ENCODE measurements at places on chromosomes 1 and 21.
A peak's percentile ranks its signal among the peaks of the same experiment; 100 is the strongest.

DNA sequence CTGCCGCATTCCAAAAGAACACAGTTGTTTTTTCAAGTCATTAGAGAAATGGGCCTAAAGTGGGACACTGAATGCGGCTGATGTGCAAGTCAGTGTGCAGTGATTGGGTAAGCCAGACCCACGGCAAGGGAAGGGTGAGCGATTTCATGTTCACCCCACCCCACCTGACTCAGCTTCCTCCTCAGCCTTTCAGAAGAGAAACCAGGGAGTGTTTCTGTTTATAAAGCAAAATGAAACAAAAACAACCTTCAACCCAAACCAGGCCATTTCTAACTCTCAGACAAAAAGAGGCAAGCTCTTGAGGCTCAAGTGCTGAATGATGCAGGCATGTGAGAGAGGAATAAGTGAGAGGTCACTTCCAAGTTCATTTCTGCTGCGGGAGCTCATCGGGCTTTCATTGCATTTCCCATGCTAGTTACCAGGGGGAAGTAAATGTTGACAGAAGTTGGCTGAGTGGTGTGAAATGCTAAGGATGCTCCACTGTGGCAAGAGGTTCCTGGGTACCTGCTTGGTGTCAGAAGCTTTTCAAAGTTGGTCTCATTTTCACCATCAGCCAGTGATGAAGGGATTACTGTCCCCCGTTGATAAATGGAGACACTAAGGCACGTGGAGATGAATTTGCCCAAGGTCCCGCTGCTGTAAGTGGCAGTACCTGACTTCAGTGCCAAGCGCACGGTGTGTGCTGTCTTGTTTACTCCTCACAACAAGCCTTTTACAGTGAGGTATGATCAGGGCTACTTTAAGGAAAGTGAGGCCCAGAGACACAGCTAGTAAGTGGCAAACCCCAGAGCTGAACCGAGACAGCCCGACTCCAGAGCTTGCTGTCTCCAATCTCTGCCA, 29.1 kb downstream of the STPG1 start:
- DNase-seq = no peak

DNA sequence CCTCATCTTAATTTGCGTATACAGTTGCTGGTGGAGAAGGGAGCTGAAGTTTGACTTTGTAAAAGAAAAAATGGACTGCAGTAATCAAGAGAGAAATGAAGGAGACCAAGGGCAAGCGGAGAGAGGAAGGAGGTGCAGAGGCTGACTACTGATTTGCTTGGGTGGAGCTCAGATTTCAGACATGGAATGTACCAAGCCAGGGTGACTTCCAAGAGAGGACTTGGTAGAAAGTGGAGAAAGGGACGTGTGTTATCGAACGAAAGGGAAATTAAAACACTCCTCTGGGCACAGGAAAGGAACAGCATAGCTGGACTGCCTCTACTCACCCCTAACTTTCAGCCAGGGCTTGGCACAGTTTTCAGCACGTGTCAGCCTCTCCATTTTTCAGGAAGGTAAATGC, 15.1 kb upstream of the HEATR1 start:
- DNase-seq = no peak

DNA sequence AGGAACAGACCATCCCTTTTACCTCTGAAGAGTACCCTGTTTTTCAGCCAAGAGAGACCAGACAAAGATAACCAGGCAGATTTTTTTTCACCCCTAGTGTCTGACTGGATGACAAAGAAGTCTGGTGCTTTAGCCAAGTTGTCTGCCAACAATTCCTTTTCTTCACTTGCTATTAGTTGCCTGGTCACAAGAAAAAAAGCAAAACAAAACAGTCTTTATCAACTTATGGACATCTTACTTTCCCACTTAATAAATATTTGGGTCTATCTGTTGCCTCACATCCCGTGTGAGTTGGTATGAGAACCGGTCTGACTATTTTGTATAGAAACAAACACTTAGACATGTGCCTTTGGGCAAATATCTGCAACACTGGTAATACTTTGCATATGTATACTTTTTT, 662.9 kb downstream of the PLPP3 start:
- no peak for DNase-seq

- peak; percentile 93 for DNase-seq
Observed at GRCh38 chr1:81800695-81801650, at the start of gene ADGRL2. TSS of gene ADGRL2 (plus strand) at chr1:81800934. CDS start at chr1:81836985, 36,051 bp downstream.

DNA sequence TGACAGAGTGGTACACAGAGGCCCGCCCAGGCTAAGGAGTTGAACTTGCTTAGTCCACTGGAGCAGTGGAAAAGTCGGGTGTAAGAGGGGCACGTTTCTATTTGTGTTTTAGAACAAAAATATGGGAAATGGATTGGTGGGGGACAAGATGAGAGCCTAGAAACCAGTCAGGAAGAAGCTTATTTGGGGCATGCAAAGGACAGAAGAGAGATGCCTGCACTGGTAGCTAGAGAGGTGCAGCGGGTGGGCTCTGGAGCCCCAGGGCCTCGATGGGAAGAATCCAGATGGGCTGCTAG, 1.2 kb upstream of the LIN9 start:
- DNase-seq = no peak

GRCh38 chr1:171188388-171189266, 3.5 kb downstream of the FMO2 start:
- peak; percentile 47 for DNase-seq

DNA sequence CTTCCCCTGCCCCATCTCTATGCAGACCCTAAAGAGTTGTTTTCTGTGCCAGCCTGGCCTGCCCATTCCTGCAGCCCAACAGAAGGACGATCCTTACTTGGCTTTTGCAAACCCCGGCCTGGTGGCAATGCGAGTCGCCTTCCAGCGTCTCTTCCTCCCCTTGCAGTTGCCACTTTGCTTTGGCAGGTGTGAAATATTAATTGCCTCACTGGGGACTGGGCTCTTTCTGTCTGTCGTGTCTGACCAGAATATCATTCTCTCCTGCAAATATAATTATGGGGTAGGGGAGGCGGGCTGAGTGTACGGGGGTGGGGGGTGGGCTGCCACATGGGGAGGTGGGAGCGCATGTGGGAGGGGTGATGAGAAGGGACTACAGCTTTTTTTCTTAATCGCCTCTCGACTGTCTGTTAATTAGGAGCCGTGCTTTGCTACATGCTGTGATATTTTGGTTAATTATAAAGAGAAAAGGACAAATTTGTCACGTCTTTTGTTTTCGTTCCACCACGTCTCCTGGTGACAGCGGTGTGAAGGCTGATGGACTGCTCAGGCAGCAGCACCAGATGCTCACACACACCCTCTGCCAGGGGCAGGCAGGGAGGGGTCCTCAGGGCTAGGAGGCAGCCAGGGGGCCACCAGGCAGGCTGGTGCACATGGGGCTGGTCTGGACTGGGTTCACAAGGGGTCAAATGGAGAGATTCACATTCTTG, 80.1 kb upstream of the CD34 start:
- no peak for DNase-seq

DNA sequence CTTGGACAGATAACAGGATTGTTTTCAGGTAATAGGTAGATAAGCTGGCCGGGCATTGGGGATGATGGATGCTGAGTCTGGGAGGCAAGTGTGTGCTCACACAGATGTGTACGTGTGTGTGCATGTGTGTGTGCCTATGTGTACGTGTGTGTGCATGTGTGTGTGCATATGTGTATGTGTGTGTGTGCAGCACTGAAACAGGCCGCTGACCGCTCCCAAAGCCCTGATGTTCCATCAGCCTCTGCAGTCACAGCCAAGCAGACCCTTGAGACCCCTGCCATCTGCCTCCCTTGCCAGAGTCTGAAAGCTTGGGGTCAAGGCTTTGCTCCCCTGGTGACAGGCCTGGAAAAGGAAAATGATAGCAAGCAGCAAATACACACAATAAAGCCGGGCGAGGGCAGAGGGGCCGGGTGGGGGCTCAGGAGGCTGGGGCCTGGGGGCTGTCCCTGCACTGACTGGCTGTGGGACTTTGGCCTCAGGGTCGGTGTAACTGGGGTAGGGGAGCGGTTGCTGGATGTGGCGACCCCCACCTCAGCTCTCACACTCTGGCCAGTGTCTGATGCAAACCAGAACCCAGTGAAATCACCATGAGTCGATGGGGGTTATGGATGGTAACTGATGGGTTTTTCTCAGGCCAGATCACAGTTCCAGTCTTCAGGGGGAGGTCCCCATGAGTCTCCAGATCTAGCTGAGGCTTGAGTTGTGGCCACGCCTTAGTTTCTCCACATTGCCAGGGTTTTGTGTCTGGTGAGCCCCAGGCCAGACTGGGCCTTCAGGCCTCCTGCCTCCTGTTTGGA, 9.2 kb upstream of the TNFRSF8 start:
- no peak for DNase-seq

DNA sequence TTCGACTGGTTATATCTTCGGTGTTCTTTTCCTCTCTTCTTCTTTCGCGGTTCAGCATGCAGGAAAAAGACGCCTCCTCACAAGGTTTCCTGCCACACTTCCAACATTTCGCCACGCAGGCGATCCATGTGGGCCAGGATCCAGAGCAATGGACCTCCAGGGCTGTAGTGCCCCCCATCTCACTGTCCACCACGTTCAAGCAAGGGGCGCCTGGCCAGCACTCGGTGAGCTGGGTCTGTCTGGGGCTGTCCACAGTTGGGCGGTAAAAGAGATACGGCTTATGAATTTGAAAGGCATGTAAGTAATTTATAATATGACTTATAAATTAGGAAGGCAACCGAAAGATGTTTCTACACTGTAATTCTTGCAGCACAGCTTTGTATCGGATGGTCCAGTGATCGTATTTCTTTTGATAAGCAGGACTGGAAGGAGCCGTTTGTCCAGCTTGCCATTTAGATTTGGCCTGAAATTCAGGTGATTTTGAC, 334 bp downstream of the CTH start:
- no peak for DNase-seq

DNA sequence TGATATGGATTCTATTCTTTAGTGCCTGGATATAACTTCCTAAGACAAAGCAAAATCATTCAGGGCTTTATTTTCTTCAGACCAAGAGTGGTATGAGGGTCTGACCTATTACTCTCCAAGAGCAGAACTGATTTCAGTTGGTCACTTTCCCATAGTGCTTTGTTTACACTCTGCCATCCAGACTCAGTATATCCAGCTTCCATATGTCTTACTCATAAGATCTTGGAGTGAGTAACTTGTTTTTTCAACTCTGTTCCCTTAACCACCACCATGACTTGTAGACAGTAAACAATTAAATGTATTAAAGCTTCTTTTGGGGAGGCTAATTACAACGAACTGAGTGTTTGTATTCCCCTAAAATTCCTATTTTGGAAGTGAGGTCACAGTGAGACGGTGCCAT, 83.4 kb downstream of the USP24 start:
- no peak for DNase-seq

- DNase-seq = no peak
Observed at GRCh38 chr1:31595836-31596736, 19.8 kb downstream of the TINAGL1 start.

DNA sequence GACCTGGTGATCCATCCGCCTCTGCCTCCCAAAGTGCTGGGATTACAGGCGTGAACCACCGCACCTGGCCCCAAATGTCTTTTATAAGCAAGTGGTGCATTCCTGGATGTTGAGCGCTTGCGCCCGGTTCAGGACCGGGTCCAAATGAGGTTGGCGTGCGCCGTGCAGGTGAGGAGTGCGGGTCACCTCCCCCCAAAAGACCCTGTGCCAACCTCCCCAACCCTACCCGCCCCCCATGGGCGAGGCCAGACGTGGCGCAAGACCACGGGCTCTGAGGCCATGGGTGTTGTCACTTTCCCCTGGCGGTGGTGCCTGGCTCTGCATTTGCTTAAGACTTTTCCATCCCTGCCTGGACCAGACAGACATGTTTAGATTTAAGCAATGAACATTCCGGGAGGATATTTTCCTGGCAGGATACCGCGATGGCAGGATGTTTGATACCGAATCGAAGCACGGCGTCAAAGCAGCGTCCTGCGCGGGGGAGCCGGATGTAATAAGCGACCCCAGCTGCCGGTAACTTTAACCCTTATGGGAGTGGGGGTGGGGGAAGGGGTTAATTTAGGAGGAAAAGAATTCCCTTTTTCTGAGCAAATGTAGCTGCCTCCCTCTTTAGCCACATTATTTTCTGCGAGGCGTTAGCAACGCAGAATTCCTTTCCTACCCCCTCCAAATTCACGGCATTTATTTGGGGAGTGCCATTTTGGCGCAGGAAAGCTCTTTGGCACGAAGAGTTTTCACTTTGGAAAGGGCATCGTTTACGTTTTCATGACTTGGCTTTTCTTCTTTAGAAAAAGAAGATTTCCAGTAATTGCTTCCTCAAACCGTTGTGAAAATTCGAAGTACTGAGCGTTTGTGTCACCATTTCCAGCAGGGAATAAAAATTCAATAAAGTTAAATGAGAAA, 27.8 kb upstream of the RNF187 start:
- peak; percentile 75 for DNase-seq

GRCh38 chr1:96683931-96684330, 37.7 kb upstream of the PTBP2 start:
- no peak for DNase-seq

DNA sequence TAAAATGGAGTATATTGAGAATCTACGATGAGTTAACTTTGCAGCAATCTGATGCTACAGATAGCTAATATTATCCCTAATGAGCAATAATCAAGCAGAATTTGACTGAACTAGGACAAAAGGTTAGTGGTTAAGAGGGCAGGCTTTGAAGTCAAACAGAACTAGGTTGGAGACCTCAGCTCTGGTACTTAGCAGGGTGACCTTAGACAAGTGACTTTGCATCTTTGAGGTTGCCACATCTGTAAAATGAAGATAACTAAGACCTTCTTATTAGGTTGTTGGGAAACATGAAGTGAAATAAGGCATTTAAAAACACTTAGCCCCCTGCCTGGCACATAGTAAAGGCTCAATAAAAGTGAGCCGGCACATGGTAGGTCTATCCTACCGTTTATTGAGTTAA, 4.3 kb upstream of the FUCA1 start:
- DNase-seq = no peak

DNA sequence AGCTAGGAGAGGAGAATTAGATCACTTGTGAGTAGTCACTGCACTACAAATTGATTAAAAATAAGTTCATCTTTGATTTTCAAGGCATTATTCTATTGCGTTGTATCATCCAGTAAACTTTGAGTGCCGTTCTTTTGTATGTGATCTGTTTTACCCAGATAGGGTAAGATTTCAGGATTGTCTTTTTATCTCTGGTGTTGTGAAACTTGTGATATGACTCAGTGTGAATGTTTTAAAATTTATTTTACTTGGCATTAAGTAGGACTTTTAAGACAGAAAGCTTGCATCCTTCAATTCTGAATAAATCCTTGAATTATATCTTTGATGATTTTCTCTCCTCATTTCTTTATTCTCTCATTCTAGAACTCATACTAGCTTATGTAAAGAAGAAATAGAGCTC, 93.3 kb upstream of the ADAMTS5 start:
- no peak for DNase-seq

DNA sequence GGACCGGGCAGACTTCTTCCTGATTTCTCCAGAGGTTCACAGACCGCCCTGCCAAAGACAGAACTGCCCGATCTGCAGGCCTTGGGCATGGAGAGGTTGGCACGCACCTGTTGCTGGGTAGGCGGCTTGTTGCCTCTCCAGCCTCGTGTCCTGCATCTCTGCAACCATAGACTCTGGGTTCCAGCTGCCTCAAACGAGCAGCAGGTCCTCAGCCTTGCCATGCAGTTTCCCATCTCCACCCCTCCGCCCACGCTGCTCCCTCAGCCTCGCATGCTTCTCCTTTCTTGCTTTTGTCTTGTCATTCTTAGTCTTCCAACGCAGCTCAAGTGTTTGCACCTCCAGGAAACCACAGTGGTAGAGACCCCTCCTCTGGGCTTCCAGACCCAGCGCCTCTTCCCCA, 126.2 kb downstream of the LACTBL1 start:
- no peak for DNase-seq
